ENCODE measurements at places on chromosomes 2 and 18.

- DNase-seq = no peak
These were observed 26.2 kb upstream of the CCNT2 start for GRCh38 chr2:134892282-134893035.

DNA sequence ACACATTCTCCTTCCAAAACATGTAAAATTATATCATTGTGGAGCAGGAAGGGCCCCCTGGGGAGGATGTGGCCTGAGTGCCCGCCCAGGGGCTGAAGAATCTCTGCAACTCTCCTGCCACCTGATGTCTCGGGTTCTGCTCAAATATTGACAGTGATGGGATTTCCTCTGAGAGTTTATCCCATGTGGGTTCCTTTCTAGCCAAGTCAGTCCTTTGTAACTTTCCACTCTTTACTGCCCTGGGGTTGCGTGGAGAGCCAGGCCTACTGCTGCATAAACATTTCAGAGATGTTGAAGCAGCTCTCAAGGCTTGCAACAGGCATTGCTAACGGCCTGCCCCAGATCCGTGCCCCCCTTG is 4.0 kb upstream of the RAB17 start:
- no peak for DNase-seq

GRCh38 chr2:241298673-241299072 is 16.8 kb downstream of the HDLBP start:
- DNase-seq = no peak

GRCh38 chr2:11019614-11020013 is 107.9 kb downstream of the KCNF1 start:
- DNase-seq = no peak

GRCh38 chr2:233339427-233339826 is 14.9 kb upstream of the DGKD start:
- DNase-seq = no peak

- DNase-seq = no peak
These were observed 240.9 kb downstream of the SLC8A1 start for GRCh38 chr2:40210968-40211353.

DNA sequence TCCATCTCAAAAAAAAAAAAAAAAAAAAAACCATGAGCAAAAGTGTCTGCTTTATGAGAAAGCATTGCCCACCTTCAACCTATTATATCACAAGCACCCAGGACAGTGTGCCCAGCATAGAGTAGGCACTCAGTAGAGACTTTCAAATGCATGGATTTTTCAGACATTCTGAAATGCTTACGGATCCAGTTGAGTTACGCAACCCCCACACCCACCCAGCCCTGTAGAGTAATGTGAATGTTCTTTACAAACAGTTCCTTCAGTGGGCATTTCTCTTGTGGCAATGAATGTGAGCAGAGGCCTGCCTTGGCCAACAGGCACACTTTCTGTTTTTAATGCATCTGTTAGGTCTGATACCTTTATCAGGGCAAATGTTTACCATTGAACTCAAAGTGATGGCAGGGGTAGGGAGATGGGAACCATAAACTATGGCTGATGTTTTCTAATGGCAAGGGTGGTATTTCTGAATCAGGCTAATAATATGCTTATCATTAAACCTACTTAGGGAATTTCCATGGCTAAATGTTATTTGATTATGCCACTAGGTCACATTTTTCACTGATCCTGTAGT is 65.0 kb upstream of the RPL31 start:
- no peak for DNase-seq

DNA sequence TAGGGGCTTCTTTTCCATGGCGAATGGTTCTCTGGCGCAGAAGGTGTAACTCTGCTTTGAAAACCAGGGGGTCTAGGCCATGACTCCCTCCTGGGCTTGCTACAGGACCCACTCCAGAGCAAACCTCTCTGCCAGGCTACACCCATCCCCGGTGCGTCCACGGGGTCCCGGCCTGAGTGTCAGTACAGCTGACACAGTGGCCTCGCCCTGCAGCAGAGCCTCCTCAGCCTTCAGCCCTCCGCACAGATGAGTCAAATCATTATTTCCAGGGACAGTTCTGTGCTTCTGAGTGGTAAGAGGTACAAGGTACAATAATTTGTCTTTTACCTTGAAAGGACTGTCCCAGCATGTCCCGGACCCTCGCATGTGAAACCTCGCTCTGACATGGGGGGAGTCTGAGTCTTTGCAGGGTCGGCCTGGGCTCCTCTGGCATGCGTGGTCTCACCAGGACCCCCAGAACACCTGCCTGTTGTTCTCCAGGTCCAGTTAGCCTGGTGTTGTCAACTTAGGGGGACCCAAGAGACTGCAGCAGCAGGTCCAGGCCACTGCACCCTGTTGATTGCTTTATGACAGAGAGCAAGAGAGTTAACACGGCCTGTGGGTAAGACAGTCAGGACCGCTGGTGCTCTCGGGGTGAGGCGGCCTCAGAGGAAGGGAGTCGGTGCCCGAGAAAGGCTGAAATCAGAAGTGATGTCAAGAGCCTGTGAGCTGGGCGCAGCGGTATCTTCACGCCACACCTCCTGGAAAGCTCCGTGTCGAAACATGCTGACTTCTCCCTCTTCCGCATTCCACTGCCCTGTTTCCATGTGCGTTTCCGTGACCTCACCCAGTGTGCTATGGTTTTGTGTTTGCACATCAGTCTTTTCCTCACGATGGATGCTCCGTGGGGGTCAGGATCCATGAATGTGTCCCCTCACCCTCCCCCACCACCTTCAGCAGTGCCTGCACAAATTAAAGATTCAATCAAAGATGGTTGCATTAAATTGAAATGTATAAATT is 340.1 kb downstream of the EIPR1 start:
- DNase-seq = no peak

DNA sequence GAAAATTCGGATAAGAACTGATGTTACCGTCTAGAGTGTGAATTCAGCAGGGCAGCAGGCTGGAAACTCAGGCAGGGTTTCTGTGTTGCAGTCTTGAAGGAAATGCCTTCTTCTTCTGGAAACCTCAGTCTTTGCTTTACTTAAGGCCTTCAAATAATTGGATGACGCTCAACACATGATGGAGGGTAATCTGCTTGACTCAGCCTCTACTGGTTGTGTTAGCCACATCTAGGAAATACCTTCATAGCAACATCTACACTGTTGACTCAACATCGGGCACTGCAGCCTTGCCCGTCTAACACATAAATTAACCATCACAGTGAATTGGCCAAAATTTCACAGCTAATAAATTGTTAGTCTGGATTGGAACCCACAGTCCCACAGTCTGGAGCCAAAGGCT is 37.2 kb downstream of the YPEL5 start:
- DNase-seq = no peak

Measured in astrocyte of the spinal cord (primary cell).